ENCODE measurements at places on chromosomes 7 and 10. TPM values are rescaled to one million over a fixed set of nuclear protein-coding genes. Genes with fewer than 3 reads are reported as not detected.
A peak's percentile ranks its signal among the peaks of the same experiment; 100 is the strongest.

COL26A1 gene
- 3.5 TPM for polyA plus RNA-seq

HMX2 gene
- 4.0 TPM for polyA plus RNA-seq

GRCh38 chr10:29712108-29712507 lies 77.3 kb upstream of the SVIL start:
- DNase-seq, result peak; percentile 48

DNA sequence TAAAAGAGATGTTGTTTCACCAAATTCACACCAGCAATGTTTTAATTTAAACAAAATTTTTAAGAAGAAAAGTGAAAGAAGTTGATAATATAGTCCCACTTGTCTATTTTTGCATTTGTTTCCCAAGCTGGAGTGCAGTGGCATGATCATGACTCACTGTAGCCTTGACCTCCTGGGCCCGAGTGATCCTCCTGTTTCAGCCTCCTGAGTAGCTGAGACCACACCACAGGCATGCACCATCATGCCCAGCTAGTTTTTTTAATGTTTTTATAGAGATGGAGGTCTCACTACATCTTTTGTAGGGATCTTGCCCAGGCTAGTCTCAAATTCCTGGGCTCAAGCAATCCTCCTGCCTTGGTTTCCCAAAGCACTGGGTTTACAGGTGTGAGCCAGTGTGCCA lies 14.1 kb upstream of the NDUFA5 start:
- DNase-seq, result no peak

DNA sequence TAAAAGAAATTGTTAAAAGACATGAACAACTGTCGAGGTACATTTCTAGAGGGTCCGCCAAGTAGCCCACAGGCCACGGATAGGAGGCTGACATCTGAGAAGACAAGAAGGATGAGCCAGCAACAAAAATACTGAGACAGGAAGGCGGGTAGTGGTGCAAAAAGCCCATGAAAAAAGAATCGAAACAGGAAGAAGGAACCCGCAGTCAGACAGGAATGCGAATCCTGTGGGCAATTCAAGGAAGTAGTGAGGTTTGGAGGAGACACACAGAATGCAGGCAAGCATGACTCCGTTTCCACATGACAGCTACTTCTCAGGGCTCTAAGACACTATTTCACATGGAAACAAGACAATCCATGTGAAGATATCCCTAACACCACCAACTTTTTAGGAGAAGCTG lies 125.2 kb downstream of the DOCK4 start:
- no peak for DNase-seq

GRCh38 chr10:129950676-129951075 lies 13.4 kb downstream of the EBF3 start:
- DNase-seq, result no peak

TCF7L2 gene
- polyA plus RNA-seq, result 6.5 TPM

- no peak for DNase-seq
Observed at GRCh38 chr7:55236476-55236875, 128.7 kb upstream of the LANCL2 start.

- DNase-seq, result no peak
Observed at GRCh38 chr10:62514079-62514693, 140.0 kb downstream of the ZNF365 start.

- DNase-seq, result peak; percentile 27
Observed at GRCh38 chr10:63430091-63430998, 35.4 kb downstream of the JMJD1C start.

LIPK gene
- not detected for polyA plus RNA-seq

- no peak for DNase-seq
Observed at GRCh38 chr7:157652161-157652953, 315.6 kb downstream of the DNAJB6 start.

DNA sequence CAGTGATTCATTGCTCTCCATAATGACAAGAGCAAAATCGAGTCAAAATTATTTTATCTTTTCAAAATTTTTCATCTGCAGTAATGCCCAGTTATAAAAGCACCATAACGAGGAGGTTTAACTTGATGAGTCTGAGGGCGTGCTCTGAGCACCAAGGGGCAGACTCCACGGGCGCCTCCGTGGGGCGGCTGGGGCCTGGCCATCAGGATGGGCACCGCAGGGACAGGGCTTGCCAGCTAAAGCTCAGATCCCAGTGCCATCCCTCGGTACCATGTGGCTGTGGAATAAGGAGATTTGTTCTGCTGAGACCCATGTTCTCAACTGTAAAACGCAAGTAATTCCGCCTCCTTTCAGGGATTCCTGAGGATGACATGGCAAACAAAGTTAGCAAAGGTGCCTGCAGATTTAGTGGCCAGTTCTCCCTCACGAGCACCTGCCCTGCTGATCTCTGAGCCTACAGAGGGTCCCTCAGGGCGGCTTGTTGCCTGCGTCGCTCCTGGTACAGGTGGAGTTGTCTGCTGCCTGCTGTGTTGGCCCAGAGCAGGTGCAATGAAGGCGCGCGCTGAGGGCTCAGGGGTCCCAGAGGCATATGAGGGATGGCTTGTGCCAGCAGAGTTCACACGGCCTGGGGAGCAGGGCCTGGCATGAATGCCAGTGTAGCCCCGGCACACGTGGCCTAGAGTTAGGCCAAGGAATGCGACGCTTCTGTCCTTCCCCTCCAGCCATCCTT lies 584.4 kb downstream of the TCERG1L start:
- DNase-seq, result no peak

DNA sequence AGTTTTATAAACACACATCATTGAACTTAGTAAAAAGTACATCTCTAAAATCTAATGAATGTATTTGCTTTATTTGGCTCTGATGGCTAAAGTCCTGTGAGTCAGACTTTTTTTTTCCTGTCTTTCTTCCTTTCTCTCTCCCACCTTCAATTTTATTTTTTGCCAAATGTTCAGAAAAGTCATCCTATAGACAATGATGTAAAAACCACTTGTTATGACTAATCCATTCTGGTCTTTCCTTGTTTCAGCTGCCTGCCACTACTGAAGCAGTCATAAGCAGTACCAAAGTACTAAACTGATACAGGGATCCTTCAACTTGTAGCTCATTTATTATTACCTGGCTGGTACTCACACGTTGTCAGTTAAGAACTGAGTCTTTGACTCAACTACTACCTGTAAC lies 23.9 kb downstream of the HECTD2 start:
- no peak for DNase-seq

DNA sequence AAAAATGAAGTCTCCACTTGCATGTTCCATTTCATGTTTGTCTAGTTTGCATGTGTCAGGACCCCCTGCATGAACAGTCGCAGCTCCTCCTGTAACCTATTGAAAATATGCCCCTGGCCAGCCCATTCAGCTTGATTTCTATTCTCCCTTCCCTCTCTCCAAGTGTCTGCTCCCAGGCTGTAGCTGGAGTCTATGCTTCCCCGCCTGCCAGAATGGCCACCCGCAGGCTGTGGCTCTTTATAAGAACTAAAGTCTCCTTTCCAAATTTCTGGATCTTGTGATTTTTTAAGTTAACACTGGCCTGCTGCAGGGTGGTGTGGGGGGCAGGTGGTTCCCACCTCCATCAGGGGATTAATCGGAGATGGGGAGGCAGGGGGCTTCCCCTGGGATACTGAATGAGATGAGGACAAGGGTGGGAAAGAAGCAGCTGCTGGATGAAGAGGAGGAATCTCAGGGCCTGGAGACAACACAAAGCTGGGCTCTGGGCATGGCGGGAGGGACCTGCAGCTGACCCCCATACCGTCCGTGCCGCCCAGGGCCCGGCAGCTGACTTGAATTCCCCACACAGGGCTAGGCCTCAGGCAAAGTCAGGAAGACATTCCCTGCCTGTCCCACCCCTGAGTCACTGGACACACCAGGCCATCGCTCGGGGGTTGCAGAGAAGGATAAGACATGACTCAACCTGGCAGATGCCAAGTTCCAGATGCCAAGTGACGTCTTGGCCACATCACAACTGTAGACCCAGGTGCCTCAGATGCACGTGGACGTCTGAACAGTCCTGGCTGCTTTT lies 399.5 kb upstream of the FOXK1 start:
- no peak for DNase-seq

PNLIPRP2 gene
- polyA plus RNA-seq, result not detected

CTAGE6 gene
- not detected for polyA plus RNA-seq

DNA sequence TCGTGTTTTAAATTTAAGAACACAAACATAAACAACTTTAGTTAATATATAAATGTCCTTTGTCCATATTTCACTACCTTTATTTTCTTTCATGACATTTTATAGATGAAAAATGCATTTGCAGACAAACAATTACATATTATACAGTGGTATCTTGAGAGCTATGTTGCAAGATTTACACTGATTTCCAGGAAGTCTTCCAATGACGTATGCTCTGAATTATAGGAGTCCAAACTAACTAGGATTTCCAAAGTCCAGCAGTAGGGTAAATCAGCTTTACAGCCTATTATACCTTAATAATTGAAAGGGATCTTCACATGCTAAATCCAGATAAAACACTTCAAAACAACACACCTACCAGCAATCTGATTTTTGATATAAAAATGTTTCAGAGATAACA lies 69.4 kb downstream of the HYCC1 start:
- DNase-seq, result no peak

GRCh38 chr7:155576416-155576815 lies 30.1 kb upstream of the CNPY1 start:
- DNase-seq, result no peak

STEAP2 gene
- polyA plus RNA-seq, result 8.9 TPM

GRCh38 chr7:128035712-128036111 lies 4.5 kb upstream of the LRRC4 start:
- DNase-seq, result peak; percentile 68

LRIT1 gene
- not detected for polyA plus RNA-seq

HECW1 gene
- 7.5 TPM for polyA plus RNA-seq

DNA sequence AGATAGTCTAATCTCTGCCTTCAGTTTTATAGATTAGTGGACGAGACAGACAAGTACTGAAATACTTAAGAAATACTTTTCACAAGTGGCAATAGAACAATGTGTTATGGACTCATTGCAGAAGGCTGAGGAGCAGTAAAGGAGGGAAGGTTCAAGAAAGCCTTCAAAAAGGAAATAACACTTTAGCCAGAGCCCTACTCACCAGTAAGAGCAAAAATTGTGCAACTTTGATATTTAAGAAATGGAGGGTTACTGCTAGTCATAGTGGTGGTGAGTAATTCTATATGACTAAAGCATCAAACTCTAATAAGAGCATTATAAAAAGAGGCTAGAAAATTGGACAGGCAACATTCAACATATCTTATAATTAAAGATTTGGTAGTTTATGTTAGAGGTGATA lies 28.8 kb downstream of the PTPN12 start:
- DNase-seq, result no peak

DGKB gene
- polyA plus RNA-seq, result 0.26 TPM

DNA sequence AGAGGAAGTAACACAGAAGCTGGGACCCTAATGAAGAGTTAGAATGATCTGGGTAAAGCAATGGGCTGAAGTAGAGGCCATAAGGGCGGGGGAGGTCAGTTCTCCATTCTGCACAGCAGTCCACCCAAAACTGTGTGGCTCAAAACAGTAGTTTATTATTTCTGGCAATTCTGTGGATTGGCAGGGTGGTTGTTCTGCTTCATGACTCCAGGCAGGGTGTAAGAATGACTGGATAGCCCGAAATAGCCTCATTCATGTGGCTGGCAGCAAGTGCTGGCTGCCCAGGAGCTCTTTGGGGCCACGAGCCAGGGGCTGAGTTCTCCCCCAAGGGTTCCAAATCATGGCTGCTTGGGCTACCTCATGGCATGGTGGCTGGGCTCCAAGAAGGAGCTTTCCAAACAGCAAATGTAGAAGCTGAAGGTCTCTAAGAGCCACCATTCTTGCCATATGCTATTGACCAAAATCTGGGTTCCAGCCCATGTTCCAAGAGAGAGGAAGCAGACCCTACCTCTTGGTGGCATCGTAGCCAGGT lies 315.1 kb upstream of the C7orf33 start:
- DNase-seq, result no peak

GRCh38 chr10:32938554-32939061 lies 19.4 kb downstream of the ITGB1 start:
- no peak for DNase-seq

ZNF12 gene
- 9.9 TPM for polyA plus RNA-seq

DNA sequence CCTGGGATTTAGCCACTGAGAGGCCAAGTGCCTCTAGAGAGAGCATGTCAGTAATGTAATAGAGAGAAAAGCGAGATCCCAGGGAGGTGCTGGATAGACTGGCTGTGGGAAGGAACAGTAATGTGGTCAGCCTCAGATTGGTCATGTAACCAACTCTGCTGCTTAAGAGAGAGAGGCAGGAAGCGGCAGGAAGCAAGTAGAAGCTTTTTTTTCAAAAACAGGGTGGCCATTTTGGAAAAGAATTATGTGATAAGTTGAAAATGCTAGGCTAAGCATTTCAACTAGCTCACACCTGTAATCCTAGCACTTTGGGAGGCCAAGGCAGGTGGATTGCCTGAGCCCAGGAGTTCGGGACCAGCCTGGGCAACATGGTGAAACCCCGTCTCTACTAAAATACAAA lies 3.7 kb upstream of the PCOLCE start:
- no peak for DNase-seq

PPP1R9A gene
- polyA plus RNA-seq, result 2.6 TPM

CHST15 gene
- polyA plus RNA-seq, result 2.8 TPM

ADRA2A gene
- 1.2 TPM for polyA plus RNA-seq

DNA sequence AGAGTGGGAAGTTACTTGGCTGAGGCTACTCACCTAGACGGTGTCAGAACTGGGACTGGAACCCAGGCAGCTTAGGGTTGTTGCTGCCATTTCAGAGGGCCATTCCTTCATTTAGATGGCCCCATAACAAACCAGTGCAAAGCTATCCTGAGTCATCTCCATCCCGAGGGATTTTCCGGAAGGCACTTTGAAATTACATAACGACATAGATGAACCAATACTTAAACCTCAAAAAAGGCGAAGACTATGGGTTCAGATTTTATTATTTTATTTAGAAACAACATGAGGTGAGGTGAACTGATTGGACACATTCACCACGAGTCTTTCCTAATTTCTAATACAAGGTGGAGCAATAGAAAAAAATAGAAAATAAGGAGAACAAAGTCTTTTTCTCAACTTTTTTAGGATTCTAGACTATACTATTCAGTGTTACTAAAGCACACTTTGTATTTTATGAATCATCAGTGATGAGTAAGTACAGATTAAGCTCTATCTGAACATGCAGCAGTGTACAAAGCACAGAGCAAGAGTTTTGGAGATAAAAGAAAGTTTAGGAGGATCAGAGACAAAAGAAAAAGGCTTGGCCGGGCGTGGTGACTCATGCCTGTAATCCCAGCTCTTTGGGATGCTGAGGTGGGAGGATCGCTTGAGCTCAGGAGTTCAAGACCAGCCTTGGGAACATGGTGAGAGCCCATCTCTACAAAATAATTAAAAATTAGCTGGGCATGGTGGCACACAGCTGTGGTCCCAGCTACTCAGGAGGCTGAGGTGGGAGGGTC lies 79.5 kb upstream of the SVIL start:
- no peak for DNase-seq

- no peak for DNase-seq
Observed at GRCh38 chr7:71716690-71717089, 584.7 kb downstream of the GALNT17 start.

MAP3K8 gene
- polyA plus RNA-seq, result 6.7 TPM

DNA sequence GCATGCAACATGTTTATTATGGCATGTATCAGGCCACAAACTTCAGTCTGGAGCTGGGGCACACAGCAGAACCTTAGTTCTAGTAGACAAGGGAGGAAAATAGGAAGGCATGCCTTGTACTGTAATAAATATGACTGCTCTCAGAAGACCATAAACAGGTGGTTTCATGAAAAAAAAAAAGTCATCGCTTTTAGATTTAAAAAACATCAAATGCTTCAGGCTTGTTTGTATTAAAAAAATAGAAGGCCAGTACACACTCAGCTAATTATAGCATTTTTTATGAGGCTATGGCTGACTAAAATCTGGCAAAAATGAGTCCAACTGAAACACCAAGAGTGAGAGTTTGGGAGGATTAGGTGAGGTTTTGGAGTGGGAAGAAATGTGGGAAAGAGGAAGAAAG lies 204.1 kb downstream of the JAZF1 start:
- no peak for DNase-seq

GRCh38 chr10:56605051-56605450 lies 244.0 kb upstream of the ZWINT start:
- DNase-seq, result no peak

Data from kidney (tissue), 22 donors.